Stimulated activated CD4-positive, alpha-beta T cell treated with anti-CD3 and anti-CD28 coated beads, Interleukin-4, amount 100 ng/mL, for 24 hours (primary cell): ENCODE measurements at places on chromosomes 5 and 9.

DNA sequence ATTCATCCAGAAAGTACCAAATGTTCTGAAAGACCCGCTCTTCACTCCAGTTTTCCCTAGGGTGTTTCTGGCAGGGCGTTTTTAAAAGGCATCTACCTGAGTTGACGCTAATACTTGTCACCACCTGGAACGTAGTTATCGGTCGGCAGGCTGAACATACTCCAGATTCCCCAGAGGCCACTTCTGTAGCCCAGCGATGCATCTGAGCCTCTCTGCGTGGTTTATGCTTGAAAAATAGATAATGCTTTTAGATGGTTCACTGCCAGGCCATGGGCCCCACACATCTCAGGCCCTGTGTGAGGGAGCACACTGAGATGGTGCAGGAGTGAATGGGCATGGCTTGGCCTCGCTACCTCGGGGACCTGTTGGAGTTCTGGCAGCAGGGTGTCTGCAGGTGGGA lies 33.0 kb upstream of the NCS1 start:
- DNase-seq = no peak

GRCh38 chr5:107820429-107820828 lies 149.7 kb upstream of the EFNA5 start:
- no peak for DNase-seq

- DNase-seq = no peak
Measured at GRCh38 chr9:70561786-70562395, 147.4 kb upstream of the KLF9 start.

DNA sequence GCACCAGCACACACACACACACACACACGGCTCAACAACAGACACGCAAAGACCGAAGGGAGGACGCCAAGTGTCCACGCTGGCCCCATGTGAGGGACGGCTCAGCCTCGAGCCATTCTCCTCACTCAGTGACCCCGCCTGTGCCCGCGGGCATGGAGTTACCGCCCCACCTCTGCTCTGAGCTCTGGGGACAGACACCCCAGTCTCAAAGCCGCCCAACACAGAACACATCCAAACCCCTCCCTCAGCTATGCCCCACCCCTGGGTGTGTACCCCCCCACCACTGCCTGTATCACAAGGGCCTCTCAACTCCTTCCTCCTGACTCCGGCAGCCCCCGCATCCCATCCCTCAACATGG lies 81.2 kb downstream of the CAMSAP1 start:
- no peak for DNase-seq

- no peak for DNase-seq
Measured at GRCh38 chr5:66872736-66873331, 276.6 kb downstream of the MAST4 start.

GRCh38 chr5:81525690-81526089 lies 131.8 kb upstream of the ACOT12 start:
- DNase-seq = no peak

- no peak for DNase-seq
Measured at GRCh38 chr5:119966028-119966427, 336.7 kb downstream of the FAM170A start.
